ENCODE measurements at places on chromosomes 6 and 20.

- no peak for DNase-seq
These were observed 157.5 kb downstream of the UNC5CL start for GRCh38 chr6:40881501-40881900.

DNA sequence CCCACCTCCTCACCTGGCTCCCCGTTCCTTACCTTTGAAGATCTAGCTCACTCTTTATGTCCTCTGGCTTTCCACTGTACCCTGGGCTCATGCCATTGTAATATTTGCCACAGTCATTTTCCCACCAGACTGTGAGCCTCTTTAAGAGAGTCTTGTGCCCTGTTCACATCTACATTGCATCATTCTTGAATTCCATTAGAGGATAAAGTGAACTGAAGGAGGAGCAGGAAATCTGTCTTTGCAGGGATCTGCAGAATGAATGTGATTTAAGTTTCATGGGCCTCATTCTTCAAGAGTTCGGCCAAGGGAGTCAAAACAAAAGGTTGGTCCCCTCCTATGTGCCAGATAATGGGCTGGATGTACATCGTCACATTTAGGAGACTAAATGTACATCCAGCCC is 272.6 kb upstream of the CITED2 start:
- DNase-seq = no peak

- DNase-seq = no peak
These were observed 25.3 kb upstream of the ERVFRD-1 start for GRCh38 chr6:11136809-11137208.

DNA sequence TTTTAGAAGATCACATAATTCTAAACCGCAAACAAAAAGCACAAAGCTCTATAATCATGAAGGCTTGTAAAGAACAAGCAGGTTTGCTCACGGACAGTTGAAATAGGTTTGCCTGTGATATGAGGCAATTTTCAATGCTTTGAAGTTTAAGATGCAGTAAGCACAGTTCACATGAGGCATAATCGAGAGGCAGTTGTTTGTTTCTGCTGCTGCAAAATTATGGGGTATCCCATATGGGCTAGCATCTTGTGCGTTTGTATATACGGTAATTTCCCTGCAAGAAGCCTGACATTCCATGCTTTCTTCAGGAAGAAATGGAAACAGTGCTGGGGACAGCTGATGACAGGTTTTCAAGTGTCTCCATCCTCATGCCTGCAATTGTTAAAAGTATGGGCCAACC is 94.6 kb upstream of the MC3R start:
- no peak for DNase-seq

DNA sequence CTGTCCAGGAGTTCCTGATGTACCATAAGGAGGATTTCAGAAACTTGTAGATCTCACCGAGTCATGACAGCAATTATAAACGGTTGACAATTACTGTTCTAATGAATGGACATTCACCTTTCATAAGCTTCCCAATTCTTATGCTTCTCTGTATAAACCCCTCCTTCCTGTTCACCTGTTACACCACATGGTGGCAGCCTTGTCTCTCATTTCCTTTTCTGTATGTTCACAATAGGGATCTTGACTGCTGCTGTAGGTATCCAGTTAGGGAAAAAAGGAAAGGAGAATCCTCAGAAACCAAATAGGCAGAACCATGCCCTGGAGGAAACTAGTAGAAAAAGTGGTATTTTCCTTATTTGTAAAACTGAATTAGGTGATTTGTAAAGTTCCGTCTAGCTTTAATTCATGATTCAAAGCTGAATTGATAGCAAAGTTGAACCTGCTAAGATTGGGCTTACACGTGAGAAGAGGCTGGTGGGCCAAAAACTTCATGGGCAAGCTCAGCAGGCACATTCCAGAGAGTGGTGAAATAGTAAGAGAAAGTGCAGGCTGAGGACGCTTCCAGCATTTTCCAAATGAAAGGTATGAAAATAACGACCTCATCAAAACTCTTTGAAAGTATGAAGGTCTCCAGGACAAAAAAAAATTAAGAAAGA is 29.0 kb upstream of the TBPL1 start:
- DNase-seq = peak; percentile 70

DNA sequence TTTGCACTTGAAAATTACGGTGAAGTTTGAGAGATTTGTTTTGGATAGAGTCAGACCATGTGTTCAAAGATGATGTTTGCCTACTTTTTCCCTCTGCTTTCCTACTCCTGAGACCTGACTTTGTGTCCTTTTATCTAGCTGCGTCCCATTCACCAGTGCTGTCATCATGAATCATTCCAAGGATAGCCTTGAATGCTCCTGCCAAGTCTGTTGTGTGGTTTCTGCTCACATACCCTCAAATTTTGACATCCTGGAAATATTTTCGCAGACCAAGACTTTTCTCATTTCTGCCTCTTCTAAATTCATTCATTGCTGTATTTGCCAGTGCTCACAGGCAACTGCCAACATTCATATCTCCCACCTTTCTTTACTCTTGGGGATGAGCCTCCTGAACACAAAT is 175.9 kb upstream of the SCGN start:
- DNase-seq = no peak

DNA sequence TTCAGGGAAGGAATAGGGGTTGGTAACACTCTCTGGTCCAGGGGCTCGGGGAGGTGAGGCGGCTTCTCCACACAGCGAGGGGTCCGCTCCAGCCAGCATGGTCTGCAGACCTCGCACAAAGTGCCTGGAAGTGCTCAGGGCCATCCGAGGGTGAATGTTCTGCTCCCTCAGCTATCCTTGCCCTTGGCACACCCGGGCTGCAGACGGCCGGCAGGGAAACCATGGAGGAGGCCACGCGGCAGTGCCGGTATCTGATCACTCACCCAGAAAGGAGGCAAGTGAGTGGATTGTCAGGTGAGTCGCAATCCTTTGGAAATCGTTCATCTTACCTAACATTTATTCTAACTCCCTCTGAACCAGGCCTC is 62.0 kb downstream of the DLL1 start:
- no peak for DNase-seq

DNA sequence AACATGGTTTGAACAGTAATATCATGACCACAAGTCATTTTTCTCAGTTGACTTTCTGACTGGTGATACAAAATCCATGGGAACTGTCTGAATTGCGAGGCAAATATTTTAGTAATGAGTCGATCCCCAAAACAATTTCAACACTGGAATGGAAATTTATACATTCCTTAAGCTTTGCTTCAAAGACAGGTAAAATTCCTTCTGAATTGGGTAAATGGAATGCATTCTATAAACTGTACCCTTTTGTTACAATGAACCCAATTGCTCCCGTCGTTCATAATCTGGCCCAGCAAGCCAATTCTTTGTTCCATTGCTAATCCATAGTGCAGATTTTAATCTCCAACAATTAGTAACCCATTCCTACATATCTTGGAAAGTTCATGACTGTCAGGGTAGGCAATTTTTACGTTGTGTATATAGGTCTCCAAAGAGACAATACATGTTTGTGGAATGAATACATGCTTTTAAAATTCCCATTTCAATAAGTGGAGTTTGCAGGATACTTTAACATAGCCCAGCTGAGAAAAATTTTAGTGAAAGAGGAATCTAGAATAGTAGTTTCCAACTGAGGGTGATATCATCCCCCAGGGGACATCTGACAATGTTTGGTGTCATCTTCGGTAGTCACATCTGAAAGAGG is 32.7 kb downstream of the CYP24A1 start:
- no peak for DNase-seq

DNA sequence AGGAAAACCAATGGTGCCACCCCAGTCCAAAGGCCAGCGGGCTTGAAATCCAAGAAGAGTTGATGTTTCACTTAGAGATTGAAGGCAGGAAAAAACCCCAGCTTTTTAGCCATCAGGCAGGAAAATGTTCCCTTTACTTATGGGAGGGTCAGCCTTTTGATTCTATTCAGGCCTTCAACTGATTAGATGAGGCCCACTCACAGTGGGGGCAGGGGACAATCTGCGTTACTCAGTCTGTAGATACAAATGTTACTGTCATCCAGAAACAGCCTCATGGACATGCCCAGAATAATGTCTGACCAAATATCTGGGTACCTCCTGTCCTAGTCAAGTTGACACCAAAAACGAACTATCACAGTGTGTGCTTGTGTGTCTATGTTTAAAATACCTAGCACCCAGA is 121.2 kb upstream of the KCNQ5 start:
- no peak for DNase-seq

DNA sequence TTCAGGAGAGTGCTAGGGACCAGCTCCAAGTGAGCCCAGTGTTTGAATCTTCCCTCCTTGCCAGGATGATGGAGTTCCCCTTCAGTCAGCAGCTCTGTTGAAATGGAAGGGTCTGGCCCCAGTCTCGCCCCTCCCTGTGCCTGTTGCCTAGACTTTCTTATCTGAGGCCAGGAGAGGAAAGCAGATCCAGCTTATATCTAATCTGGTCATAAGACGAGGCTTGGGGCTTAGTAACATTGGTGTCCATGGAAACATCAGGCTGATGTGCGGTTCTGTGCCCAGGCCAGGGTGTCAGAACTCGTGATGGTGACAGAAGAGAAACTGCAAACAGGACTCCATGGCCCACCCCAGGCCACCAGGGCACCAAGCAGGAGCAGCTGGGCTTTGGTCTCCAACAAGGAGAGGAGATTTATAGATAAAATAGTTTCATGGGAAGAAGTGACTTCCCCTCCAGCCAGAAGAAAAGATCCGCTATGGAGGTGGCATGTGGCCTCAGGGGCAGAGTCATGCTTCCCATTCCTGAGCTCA is 9.8 kb downstream of the MAS1L start:
- no peak for DNase-seq

- DNase-seq = no peak
These were observed 680.8 kb upstream of the NRSN1 start for GRCh38 chr6:23445157-23445710.

DNA sequence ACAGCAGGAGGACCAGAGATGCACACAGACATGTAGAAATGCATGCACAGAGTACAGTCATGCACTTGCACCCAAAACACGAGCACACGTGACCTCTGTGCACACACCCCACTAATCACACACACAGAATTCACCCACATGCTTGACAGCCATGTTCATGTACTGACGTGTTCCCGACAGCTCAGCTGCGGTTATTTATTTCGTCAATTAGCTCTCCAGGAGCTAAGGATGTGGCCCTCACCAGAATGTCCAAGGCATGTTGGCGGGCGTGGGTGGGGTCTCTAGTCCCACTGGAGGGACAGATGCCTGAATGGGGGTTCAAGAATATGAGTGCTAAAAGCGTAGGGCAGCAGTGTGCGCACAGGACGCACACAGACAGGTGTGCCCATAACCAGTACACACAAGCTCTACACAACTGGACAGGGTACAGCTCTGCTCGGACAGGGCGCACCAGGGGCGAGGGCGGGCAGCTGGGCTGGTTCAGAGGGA is 571 bp upstream of the PRPF6 start:
- DNase-seq = peak; percentile 37

DNA sequence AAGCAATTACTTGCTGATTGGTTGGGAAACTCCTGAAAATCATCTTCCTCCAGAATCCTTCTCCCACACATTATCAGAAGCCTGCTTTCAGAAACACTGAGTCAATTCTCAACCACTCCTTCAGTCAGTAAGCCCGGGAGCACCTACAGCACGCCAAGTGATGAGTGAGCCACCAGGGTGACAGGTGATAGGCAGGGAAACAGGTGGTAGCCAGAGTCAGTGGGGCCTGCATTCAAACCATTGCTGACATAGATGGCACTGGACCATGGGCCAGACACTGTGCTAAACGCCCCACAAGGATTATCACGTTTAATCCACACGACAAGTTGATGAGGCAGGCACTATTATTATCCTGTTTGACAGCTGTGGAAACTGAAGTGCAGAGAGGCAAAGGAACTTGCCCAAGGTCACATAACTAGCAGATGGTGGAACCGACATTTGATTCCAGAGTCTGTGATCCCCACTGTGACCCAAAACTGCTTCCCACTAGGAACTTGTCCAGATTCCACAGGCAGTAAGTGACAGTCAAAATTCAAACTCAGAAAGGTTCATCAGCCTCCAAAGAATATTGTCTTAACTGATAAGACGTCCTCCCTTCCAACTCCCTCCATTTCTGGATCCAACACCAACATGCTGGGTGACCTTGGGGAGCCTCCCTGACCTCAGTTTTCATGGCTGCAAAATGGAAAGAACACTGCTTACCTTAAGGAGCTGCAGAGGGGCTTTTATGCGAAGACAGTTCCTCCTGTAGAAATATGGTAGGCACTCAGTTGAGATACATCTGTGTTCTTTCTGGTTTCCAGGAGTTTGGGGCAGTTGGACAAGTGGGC is 23.9 kb upstream of the TOP1 start:
- no peak for DNase-seq

DNA sequence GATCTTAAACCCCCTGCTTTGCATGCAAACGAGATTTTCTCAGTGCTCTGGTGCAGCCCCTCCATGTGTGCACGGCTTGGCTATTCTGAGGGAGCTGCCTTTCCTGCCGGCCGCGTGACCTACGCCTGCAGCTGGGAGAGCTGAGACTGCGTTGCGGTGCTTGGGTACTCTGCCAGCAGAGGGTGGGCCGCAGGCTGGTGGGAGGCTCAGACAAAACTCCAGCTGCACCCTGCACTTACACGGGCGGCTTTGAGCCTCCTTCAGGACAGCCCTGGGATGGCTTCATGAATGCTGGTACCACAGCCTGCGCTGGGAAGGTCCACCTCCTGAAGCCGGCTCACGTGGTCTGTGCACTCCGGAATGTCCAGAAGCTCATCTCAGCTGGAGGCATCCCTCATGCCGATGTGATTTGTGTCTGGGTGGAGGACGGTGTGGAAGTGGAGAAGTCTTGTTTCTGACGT is 223.7 kb downstream of the DLL1 start:
- no peak for DNase-seq

DNA sequence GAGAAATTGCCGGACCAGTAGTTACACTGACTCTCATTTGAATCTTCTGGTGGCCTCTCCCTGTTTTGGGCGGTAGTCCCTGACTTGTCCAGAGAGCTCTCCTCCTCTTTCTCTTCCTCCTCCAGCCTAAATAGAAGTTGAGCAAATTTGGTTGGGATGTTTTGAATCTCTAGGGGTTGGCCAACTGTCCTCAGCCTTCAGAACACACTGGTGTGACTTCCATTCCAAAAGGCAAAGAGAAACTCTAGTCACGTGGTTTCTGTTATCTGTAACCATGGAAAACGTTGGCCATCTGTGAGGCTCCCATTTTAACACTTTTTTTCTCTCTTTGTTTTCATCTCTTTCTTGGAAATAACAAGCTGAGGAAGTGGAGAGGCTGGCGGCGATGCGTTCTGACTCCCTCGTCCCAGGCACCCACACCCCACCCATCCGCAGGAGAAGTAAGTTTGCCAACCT is 275.3 kb downstream of the TBC1D7 start:
- DNase-seq = no peak

GRCh38 chr6:131331873-131332781 is 196.9 kb downstream of the AKAP7 start:
- DNase-seq = no peak

Measured in CD4-positive, alpha-beta T cell treated with Interleukin-15 for 4 hours (primary cell).